ENCODE measurements at places on chromosomes 13 and 19.
A peak's percentile ranks its signal among the peaks of the same experiment; 100 is the strongest.

DNA sequence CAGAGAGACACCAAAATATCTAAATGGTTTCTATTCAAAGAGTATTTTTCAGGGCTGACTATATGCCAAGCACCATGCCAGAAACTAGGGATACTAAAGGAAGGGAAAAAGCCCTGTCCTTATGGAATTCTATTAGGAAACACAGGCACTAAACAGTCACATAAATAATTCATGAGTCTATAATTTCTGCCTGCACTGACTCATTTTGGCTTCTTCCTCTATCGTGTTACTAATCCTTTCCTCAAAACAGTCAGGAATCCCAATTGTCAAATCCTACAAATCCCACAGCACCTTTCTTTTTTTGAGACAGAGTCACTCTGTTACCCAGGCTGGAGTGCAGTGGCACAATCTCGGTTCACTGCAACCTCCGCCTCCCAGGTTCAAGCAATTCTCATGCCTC is 29.2 kb downstream of the XPO4 start:
- no peak overlapping the region for H3K27ac ChIP-seq
- no peaks in the 10 kb centered on the region for H3K27me3 ChIP-seq
- peaks cover 7% of the 10 kb centered on the region for H3K36me3 ChIP-seq
- DNase-seq: no peak
- no peak overlapping the region for H3K4me3 ChIP-seq
- H3K4me1 ChIP-seq: peaks cover 21% of the 10 kb centered on the region

DNA sequence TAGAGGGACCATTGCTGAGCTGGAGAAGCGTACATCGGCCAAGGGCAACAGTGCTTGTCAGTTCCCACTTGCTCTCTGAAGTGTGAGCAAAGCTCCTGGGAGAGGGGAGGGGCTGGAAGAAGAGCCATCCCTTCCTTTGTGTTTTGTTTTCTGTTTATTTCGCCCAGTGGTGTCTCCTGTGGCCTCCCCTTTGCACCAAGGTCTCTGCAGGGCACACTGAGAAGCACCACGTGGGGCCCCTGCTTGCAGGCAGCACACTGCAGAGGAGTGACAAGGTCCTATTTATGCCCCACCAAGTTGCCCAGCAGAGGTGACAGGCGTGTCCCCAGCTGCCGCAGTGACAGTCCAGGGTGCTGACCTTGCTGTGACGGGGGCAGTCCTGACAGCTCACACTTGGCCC is 24.0 kb downstream of the GRIN2D start:
- H3K4me3 ChIP-seq: no peak overlapping the region
- no peak overlapping the region for H3K27ac ChIP-seq
- peaks cover 18% of the 10 kb centered on the region for H3K4me1 ChIP-seq
- DNase-seq: no peak

DNA sequence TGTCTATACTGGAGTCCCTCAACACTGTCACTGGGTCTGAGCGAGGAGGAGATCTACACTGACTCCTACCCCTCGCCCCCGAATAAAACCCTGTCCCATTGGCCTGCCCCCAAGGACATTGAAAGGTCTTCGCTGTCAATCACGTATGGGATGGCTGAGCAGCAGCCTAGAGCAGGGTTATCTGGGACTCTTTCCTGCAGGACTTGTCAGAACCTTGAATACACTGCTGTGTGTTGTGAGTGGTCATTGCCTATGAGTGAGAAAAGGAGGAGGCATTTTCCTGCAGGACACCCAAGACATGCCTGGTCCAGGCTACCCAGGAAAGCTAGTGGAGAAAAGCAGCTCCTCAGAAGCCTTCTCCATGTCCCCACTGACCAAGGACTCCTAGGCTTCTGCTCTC is 9.6 kb downstream of the PVR start:
- no peak overlapping the region for H3K4me3 ChIP-seq
- H3K4me1 ChIP-seq: peaks cover 6% of the 10 kb centered on the region
- no peak for DNase-seq

DNA sequence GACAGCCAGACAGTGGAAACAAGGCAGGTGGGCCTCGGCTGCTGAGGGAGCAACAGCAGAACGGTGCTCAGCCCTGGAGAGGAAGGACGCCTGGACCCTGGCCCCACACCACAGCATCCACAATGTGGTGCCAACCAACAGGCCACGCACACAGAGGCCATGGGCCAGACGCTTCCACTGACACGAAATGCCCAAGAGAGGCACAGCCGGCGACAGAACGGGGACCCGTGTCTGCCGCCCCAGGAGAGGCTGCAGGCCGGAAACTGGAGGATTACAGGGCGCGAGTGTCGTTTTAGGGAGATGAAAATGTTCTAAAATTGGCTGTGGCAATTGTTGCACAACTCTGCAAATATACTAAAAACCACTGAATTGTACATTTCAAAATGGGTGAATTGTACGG is 69.7 kb downstream of the RASA3 start:
- H3K27me3 ChIP-seq: no peaks in the 10 kb centered on the region
- peaks cover 81% of the 10 kb centered on the region for H3K36me3 ChIP-seq
- peak overlapping the region; percentile 31 for H3K27ac ChIP-seq
- DNase-seq: no peak
- peaks cover 52% of the 10 kb centered on the region for H3K4me1 ChIP-seq

GRCh38 chr19:51480590-51480989 is 2.3 kb downstream of the CEACAM18 start:
- H3K4me3 ChIP-seq: no peak overlapping the region
- no peak overlapping the region for H3K27ac ChIP-seq
- H3K27me3 ChIP-seq: peaks cover 75% of the 10 kb centered on the region
- DNase-seq: no peak
- no peaks in the 10 kb centered on the region for H3K4me1 ChIP-seq

GRCh38 chr19:56839652-56840450 is 675 bp downstream of the PEG3 start:
- no peaks in the 10 kb centered on the region for H3K36me3 ChIP-seq
- no peaks in the 10 kb centered on the region for H3K4me1 ChIP-seq
- H3K27me3 ChIP-seq: peaks cover 18% of the 10 kb centered on the region
- H3K27ac ChIP-seq: no peak overlapping the region
- no peak for DNase-seq
- H3K4me3 ChIP-seq: no peak overlapping the region

Measured in effector memory CD8-positive, alpha-beta T cell (primary cell).